ENCODE measurements at places on chromosomes 3 and 15. TPM values are rescaled to one million over a fixed set of nuclear protein-coding genes. Genes with fewer than 3 reads are reported as not detected.

DNA sequence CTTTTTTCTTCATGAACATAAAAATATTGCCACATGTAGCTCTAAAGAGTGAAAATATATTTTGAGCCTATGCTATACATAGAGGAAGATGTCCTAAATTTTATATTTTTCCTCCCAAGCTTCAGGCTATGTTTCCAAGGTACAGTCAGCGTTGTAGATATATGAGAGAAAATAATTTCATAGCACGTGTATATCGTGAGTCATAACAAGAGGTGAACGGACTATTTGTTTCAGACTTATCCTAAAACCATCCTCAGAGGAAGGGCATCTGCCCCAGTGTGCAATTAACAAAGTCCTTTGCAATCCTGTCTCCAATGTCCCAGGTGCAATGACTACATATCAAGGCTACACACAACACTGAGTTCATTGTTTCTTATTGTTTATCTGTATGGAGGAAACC lies 177.3 kb upstream of the ARRDC4 start:
- no peak for DNase-seq

SLC15A2 gene
- total RNA-seq = 5.6 TPM

DNA sequence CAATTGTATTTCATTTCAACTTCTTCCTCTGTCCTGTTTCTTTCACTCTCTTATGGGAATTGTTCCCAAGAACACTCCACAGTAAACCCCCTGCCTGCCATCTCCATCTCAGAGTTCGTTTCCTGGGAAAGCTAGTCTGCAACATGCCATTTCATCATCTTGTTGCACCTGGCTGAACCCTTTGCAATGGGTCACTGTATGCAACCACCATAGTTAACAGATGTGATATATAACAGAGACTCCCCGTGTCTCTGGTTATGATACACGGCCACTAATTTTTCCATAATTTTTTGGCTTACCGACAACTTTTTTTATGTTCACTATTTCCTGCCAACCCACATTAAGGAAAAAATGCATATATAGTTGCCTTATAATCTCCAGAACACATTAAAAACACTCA lies 95.5 kb downstream of the CHST2 start:
- DNase-seq = no peak

DNA sequence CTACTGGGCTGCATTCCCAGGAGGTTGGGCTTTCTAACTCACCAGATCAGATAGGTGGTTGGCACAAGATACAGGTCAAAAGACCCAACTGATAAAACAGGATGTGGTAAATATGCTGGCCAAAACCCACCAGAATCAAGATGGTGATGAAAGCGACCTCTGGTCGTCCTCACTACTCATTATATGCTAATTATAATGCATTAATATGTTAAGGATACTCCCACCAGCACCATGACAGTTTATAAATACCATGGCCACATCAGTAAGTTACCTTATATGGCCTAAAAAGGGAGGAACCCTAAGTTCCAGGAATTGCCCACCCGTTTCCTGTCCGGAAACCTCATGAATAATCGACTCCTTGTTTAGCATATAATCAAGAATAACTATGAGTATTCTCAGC lies 31.6 kb downstream of the CFAP44 start:
- no peak for DNase-seq

RAD51 gene
- total RNA-seq = 1.6 TPM

DNA sequence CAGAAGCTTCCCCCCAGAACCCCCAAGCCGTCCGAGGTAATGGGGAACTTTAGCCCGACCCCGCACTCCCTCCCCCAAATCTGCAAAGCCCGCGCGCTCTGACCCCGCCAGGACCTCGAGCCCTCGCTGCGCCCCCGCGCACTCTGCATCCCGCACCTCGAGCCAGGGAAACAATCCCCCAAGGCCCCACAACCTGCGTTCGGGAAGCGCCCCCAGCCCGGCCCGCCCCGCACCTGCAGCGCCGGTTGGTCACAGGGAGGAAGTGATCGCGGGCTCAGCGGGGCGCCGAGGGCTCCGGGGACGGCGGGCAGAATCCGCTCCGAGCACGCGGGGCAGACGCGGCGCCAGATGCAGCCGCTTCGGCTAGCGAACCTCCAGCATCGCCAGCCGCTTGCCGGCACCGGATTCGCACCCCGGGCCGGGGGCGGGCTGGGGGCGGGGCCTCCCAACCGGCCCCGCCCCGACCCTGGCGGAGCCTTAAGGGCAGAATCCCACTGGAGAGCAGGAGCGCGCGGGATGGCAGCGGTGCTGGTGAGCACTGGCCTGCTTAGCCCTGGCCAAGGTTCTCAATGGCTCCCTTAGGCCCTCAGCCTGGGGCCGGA lies at the start of gene CAMKV:
TSS of gene CAMKV (minus strand) at position 382 of the 602 bp plus-strand sequence. CDS start 7,518 bp downstream, outside the sequence.
- no peak for DNase-seq

DNA sequence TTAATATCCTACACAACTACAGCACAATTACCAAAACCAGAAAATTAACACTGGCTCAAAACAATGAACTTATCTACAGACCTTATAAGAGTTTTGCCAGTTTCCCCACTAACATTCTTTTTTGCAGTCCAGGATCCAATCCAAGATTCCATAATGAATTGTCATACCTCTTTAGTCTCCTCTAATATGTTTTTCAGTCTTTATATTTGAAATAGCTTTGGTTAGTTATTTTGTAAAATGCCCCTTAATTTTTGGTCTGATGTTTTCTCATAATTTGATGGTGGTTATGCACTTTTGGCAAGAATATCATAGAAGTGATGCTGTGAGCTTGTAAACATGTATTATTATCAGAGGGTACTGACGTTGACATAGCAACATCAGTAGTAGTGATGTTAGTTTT lies 124.3 kb downstream of the ISL2 start:
- DNase-seq = no peak

SHQ1 gene
- 12.3 TPM for total RNA-seq

- no peak for DNase-seq
Observed at GRCh38 chr3:49641292-49641691, 32.9 kb upstream of the APEH start.

DNA sequence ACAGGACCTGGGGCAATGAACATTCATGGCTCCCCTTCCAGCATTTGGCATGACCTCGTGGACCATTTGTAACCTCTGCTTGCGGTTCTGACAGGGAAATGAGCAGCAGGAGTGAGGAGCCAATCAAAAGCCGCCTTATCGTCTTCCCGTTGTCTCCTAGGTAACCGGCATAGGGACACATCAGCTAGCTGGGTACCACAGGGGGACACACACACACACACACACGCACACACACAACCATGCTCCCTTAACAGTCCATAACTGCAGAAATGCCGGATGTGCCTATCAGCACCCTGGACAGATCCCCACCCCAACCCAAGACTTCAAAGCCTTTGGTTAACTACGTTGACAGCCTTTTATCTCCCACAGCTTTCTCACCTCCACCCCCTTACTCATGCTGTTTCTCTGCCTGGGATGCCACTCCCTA lies 53.4 kb upstream of the CCDC174 start:
- no peak for DNase-seq

UBAP1L gene
- total RNA-seq = 3.5 TPM

MYL3 gene
- total RNA-seq = not detected

GRCh38 chr3:65265942-65266590 lies 578.3 kb upstream of the ADAMTS9 start:
- DNase-seq = no peak

CASR gene
- total RNA-seq = not detected

PLA2G4D gene
- total RNA-seq = 0.16 TPM

DNA sequence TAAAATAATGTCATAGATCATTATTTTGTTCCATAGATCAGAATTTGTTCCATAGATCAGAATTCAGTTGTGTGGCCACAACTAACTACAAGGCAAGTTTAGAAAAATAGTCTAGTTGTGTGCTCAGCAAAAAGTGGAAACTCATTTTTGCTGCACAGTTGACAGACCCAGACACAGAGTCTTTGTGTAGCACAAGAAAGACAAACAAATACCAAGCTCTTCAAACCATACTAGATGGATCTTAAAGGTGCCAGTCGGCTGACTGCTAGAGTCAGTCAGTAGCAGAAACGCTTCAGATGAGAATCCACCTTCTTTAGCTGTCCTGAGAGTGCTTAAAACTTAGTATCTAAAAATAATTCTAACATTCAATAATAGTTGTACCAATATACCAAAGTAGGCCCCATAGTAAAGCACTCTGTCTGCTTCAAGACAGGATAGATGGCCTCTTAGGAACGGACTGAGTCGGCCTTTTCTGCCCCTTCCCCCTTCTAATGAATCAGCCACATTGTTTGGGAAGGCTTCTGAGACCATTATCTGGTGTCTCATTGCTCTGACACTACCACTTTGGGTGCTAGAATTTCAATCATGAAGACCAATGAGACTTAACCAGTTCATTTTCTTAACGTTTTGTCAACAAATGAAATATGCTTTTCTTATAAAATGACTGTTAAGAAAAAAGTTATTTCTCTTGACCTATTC lies 27.7 kb upstream of the SLC4A7 start:
- no peak for DNase-seq

DNA sequence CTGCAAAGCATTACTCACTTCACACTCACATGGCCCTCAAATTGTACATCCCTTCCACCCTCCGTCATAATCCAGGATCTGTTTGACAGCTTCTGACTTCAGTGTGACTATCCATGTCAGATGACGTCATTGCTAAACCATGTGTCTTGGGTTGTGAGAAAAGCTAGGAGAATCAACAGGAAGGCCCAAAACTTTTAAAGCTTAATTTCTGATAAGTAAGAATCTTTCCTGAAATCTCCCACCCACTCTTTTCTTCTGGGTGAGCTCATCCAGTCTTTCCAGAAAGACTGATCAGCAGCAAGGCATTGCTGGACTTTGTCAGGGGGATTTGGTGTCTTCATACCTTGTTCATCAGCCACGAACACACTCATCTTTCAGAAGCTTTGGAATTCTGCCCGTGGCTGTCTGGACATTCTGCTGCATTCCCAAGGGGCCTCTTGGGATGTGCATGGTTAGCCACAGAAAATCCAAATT lies 11.5 kb upstream of the LMCD1 start:
- DNase-seq = no peak

GRCh38 chr15:47505712-47506328 lies 211.5 kb upstream of the SEMA6D start:
- DNase-seq = no peak

AADACL2 gene
- not detected for total RNA-seq

FSIP1 gene
- total RNA-seq = not detected

- no peak for DNase-seq
Observed at GRCh38 chr3:133838296-133838789, 32.7 kb downstream of the SRPRB start.

DNA sequence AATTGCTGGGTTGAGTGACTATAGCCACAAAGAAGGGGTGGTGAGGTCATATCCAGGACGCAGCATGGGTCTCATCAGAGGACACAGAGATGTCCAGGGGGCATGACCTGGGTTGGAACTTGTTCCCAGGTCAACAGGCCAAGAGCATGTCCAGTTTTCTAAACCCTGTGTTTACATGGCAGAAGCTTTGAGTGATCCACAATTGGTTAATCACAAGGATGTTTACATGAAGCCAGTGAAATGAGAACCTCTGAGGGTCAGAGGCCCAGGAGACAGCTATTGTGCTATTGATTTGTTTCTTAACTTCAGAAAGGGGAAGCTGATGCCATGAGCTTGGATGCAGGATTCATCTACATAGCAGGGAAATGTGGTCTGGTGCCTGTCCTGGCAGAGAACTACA lies 42.2 kb upstream of the TOPBP1 start:
- no peak for DNase-seq

DNA sequence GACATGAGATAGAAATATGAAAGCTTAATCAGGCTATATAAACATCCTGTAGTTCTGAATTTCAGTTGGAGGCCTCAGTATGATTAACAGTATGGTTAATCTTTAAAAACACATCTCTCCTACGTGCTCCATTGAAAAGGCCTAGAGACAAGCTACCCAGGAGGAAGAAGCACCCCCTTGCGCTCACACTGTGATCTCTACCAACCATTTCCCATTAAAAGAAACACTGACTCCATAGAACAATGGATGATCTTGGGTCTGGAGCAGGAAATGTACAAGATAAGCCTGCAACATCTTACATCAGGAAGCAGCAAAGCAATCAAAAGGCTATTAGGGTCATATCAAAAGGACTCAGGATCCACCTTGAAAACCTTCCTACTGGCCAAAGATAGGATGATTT lies 3.4 kb upstream of the EOGT start:
- DNase-seq = no peak

All from transverse colon (tissue), 4 donors.